ENCODE measurements at places on chromosomes 4 and X.
A peak's percentile ranks its signal among the peaks of the same experiment; 100 is the strongest.

- DNase-seq: peak; percentile 89
Observed at GRCh38 chr4:87017580-87018342, 83.0 kb downstream of the AFF1 start.

- peak; percentile 85 for DNase-seq
Observed at GRCh38 chr4:107740950-107741701, 21.1 kb upstream of the PAPSS1 start.

DNA sequence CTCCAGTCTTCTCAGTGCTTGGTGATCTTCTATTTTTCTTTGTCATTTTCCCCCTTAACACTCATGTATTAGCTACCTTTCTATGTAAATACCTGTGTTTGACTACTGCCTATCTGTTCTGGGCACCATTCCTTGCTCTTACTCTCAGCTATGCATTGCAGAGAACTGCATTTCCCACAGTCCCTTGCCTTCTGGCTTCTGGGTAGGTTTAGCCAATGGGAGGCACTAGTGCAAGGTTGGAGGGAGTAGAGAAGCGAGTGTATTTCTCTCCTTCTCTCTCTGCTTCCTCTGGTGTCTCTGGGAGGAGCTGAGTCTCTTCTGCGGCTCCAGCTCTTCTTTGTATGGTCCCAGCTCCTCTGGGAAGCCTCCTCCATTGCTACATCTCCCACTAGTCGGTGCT is 50.5 kb downstream of the CWH43 start:
- DNase-seq: no peak

GRCh38 chr4:64582492-64582891 is 173.2 kb upstream of the TECRL start:
- no peak for DNase-seq

GRCh38 chr4:126794363-126794762 is 838.4 kb upstream of the INTU start:
- DNase-seq: peak; percentile 82

GRCh38 chr4:172786039-172786792 is 382.4 kb upstream of the GALNT7 start:
- peak; percentile 34 for DNase-seq

- DNase-seq: peak; percentile 59
Observed at GRCh38 chr4:184588893-184589292, 60.4 kb downstream of the CASP3 start.

DNA sequence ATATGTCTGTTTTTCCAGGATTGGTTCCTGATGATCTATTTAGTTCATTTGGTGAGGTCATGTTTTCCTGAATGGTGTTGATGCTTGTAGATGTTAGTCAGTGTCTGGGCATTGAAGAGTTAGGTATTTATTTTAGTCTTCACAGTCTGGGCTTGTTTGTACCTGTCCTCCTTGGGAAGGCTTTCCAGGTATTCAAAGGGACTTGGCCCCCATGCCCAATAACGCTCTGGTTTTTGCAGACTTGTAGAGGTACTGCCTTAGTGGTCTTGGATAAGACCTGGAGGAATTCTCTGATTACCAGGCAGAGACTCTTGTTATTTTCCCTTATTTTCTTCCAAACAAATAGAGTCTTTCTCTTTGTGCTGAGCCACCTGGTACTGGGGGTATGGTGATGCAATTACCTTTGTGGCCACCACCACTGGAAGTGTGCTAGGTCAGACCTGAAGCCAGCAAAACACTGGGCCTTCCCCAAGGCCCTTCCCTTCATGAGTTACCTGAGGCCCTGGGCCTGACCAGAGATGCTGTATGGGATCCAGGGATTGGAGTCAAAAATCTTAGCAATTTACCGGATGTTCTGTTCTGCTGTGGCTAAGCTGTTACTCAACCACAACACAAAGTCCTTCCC is 63.3 kb upstream of the RXFP1 start:
- DNase-seq: no peak

DNA sequence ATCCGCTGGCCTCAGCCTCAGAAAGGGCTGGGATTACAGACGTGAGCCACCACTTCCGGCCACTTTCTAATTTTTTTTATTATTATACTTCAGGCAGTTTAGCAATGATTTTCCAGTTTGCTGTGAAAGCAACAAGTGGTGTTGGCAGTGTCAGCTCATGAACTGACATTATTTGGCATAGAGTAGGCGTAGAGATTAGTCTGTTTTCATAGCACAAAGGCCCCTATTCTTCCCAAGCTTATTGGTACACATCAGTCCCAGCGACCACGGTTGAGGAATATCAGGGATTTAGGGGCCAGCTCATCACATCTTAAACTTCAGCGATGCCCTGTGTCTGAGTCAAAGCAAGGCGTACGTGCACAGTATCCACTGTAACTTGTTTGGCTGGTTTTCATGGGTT is 53.0 kb upstream of the RASSF6 start:
- no peak for DNase-seq

- no peak for DNase-seq
Observed at GRCh38 chrX:136386826-136387225, 86.1 kb downstream of the ADGRG4 start.

- peak; percentile 41 for DNase-seq
Observed at GRCh38 chrX:2894885-2895292, 34.2 kb downstream of the ARSD start.

GRCh38 chr4:83870328-83870950 is 334.5 kb downstream of the GPAT3 start:
- no peak for DNase-seq

- peak; percentile 32 for DNase-seq
Observed at GRCh38 chr4:121785479-121785878, 15.6 kb upstream of the EXOSC9 start.

DNA sequence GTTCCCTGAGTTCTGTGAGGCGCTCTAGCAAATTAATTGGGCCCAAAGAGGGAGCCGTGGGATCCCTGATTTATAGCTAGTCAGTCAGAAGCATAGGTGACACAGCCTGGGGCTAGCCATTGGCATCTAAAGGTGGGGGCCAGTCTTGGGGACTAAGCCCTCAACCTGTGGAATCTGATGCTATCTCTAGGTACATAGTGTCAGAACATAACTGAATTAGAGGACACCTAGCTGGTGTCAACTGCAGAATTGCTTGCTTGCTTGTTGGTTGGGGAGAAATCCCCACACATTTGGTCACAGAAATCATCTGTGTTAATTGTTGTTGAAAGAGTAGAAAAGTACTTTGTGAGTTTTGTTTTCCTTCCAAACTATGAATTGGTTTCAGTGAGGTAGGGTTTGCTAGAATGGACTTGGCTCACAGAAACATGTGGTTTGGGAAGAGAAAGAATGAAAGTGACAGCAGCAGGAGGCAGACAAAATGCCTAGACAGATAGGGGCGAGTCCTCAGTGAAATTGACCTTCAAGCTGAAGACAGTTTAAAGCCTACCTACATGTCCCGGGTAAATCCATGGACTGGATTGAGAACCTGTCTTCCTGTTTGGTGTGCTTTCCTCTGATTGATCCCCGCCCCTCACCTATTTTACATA is 12.8 kb upstream of the GPR82 start:
- no peak for DNase-seq

DNA sequence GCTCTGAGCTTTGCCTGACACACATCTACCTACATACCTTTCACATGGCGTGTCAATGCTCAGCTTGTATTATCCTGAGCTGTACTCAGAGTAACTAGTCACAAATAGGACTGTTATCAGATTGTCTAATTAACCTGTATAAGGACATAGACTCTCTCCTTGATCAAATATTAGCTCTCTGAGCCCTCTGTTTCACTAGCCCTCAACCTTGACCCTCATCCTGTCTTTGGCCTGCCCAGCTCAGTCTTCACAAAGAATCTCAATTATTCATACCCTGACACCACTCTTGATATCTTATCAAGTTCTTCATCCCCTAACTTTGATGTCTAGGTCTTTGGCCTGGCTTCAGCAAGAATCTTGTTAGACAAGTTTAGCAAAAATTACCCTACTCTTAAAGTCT is 320.7 kb upstream of the PCDH7 start:
- DNase-seq: no peak

GRCh38 chr4:12724510-12724909 is 759.6 kb downstream of the RAB28 start:
- peak; percentile 26 for DNase-seq

DNA sequence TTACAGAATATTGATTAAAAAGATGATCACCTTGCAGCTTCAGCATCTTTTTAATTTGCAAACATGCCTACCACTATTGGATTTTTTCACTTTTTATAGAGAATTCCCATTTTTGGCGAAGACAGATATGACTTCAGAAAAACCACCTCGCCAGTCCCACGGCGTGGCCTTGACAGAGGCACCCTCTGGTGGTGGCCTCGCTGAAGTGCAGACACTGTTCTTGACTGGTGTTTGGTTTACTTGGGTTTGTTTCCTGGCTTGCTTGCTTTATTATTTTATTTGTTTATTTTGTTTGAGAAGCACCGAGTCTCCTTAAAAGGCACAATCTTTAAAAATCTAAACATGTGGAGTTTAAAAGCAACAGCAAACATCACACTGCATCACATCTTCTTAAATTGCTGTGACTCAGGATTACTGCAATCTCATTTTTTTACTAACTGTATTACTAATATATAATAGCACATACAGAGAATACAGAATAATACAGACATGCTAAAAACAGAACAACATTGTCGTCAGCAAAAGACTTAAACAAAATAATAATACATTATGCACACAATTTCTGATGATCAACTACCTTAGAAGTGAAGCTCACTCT is 13.1 kb upstream of the AMTN start:
- DNase-seq: peak; percentile 75

DNA sequence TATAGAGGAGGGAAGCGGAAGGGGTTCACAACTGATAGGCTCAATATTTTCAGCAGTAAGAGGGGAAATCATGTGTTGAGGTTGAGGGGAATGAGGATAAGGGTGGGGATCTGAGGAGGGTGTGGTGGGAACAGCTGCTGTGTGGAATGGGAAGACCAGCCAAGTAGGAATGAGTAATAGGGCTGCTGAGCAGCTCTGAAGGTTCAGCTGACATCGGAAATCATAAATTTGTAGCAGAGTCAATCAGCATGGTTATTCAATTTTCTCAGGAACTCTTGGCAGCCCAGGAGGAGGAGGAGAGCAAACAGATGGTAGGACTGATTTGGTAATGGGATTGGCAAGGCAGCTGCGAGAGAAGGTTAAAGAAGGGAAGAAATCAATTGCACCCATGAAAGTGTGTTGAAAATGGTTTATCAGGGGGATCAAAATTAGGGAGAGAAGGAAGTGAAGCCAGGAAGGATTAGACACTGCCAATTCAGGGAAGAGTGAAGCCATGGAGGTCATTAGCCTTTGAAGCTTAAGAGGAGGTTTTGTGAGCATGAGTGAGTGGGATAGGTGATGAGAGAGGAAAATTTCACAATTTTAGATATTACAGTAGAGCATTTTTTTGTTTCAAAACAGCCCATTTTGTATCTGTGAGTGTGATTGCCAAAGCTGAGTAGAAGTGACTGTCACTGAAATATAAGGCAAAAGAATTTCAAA is 82.6 kb downstream of the PCDH7 start:
- no peak for DNase-seq

GRCh38 chr4:42101446-42101975 is 50.9 kb downstream of the BEND4 start:
- no peak for DNase-seq

- DNase-seq: no peak
Observed at GRCh38 chr4:187547316-187547715, 448.3 kb upstream of the ZFP42 start.

DNA sequence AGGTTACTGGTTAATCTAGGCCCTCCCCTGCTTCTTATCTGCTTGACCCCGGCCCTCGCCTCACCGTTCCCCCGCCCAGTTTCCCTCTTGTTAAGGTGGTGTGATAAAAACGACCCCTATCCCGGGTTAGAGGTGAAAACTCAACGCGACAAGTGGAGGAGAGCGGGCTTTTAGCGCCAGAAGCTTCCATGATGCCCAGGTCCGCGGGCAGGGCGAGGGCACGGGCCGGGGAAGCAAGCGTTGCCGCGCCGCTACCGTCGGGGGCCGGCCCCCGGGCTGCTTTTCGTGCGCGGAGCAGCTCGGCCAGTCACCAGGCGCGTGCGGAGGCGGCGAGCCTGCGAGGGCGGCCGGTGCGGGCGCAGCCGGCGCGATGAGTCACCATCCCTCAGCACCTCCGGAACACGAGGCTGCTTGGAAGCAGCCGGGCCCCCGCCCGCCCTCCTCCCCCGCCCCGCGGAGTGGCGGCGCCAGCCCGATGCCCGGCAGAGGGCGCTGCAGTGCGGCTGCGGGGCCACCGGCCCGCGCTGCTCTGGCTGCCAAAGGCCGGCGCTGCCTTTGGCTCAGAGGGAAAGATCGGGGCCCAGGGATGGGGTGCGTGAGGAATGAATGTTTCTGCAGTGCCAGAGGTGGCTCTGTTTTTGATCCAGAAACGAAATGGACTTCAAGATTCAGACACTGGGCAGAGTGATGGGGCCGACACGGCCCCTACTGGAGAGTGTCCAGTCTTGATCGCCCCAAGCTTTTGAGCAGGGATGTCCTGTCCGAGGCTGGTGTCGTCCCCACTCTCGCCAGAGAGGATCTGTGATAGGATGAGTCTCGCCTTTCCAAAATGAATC is 107.8 kb downstream of the NHSL2 start:
- DNase-seq: peak; percentile 90

DNA sequence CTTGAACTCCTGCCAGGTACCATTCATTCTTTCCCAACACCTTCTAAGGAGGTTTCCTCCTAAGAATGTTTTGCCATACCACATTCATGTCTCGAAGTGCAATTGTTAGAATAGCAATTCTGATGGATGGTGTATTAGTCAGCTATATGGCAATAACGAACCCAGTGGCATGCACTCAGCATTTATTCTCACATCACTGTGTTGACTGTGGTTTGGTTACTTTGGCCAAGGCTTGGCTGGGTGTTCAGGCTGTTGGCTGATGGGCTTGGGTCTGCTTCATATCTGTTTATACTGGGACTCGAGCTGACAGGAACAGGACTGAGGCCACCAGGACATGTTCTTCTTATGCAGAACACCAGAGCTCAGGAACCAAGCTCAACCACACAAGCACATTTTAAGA is 31.7 kb downstream of the PSAPL1 start:
- DNase-seq: no peak

- DNase-seq: peak; percentile 89
Observed at GRCh38 chr4:130478406-130478805, 1382.5 kb downstream of the C4orf33 start.
